ENCODE measurements at places on chromosomes 2 and 18. TPM values are rescaled to one million over a fixed set of nuclear protein-coding genes. Genes with fewer than 3 reads are reported as not detected.

PROM2 gene
- total RNA-seq, result 2.4 TPM

CAPN14 gene
- 0.96 TPM for total RNA-seq

LOXHD1 gene
- total RNA-seq, result not detected

PREPL gene
- total RNA-seq, result 45.4 TPM

ZRANB3 gene
- 7.9 TPM for total RNA-seq

PRKAG3 gene
- total RNA-seq, result not detected

LYPD6 gene
- 16.1 TPM for total RNA-seq

FKBP7 gene
- 50.8 TPM for total RNA-seq

ZNF385B gene
- total RNA-seq, result not detected

ANO7 gene
- total RNA-seq, result 0.72 TPM

MYCN gene
- not detected for total RNA-seq

LBH gene
- total RNA-seq, result 6.4 TPM

CYRIA gene
- total RNA-seq, result 0.12 TPM

TGFA gene
- total RNA-seq, result 4.3 TPM

TP53I3 gene
- total RNA-seq, result 42.7 TPM

ECEL1 gene
- total RNA-seq, result not detected

SERPINB3 gene
- total RNA-seq, result not detected

MAP4K3 gene
- total RNA-seq, result 35.1 TPM

HOXD10 gene
- not detected for total RNA-seq

MFSD2B gene
- total RNA-seq, result not detected

RALBP1 gene
- 38.1 TPM for total RNA-seq

REG3G gene
- total RNA-seq, result not detected

DPP10 gene
- not detected for total RNA-seq

SERPINB13 gene
- not detected for total RNA-seq

ALLC gene
- total RNA-seq, result not detected

CCDC195 gene
- total RNA-seq, result not detected

TPRKB gene
- 165 TPM for total RNA-seq

SOWAHC gene
- total RNA-seq, result 7.2 TPM

ANAPC1 gene
- total RNA-seq, result 57.0 TPM

ADGRF3 gene
- total RNA-seq, result under 0.01 TPM

PLCL1 gene
- not detected for total RNA-seq

KATNAL2 gene
- total RNA-seq, result 4.3 TPM

TXNDC2 gene
- total RNA-seq, result 0.10 TPM

PROKR1 gene
- total RNA-seq, result not detected

CASP8 gene
- total RNA-seq, result 43.4 TPM

SH3BP4 gene
- 86.6 TPM for total RNA-seq

UNC80 gene
- not detected for total RNA-seq

ST8SIA3 gene
- not detected for total RNA-seq

LCT gene
- not detected for total RNA-seq

ALK gene
- 0.12 TPM for total RNA-seq

ATG16L1 gene
- total RNA-seq, result 60.2 TPM

PPM1B gene
- 28.0 TPM for total RNA-seq

ERCC3 gene
- total RNA-seq, result 43.1 TPM

FHL2 gene
- total RNA-seq, result 149 TPM

SIX3 gene
- total RNA-seq, result not detected

SGPP2 gene
- total RNA-seq, result 0.10 TPM

EMILIN1 gene
- 27.6 TPM for total RNA-seq

ASB1 gene
- 23.5 TPM for total RNA-seq

ING5 gene
- 10.7 TPM for total RNA-seq

ABCG8 gene
- total RNA-seq, result not detected

KIF1A gene
- total RNA-seq, result not detected

Measured in RPMI7951 (cell line).